Amniotic stem cell (primary cell): ENCODE measurements at places on chromosomes 5 and 9.

DNA sequence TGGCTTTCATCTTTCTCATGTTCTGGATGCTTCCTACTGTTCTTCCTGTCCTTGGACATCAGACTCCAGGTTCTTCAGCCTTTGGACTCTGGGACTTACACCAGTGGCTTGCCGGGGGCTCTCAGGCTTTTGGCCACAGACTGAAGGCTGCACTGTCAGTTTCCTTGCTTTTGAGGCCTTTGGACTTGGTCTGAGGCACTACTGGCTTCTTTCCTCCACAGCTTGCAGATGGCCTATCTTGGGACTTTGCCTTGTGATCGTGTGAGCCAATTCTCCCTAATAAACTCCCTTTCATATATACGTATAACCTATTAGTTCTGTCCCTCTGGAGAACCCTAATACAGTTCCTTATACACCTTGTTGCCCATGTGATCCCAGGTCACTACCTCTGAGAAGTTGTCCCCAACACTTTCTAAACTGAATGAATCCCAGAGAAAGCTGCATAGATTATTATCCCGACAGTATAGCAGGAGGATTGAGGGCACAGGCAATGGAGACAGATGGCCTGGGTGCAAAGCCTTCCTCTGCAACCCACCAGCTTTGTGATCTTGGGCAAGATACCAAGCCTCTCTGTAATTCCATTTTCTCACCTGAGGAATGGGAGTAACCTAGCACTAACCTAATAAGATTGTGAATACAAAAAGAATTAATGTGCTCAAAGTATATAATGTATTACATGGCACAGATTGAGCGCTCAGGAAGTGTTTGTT lies 449.6 kb upstream of the BRINP1 start:
- no peak for DNase-seq

DNA sequence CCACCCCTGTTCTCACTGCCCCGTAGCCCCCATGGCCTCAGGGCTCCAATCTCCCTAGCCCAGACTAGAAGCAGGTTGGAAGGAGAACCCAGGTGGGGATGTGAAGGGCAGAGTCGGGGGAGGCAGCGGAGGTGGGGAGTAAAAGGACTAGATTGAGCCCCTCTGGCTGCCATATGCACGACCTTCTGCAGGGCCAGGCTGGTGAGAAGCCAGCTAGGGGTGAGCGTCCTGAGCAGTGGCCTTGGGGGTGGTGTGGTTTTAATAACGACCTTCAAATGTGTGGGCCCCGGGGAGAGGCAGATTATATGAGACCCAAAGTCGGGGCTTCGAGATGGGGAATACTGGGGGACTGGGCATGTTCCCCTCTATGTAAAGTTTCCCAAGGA lies 139.5 kb downstream of the C9orf50 start:
- no peak for DNase-seq

GRCh38 chr5:21807953-21808352 lies 1045.2 kb downstream of the CDH12 start:
- no peak for DNase-seq

DNA sequence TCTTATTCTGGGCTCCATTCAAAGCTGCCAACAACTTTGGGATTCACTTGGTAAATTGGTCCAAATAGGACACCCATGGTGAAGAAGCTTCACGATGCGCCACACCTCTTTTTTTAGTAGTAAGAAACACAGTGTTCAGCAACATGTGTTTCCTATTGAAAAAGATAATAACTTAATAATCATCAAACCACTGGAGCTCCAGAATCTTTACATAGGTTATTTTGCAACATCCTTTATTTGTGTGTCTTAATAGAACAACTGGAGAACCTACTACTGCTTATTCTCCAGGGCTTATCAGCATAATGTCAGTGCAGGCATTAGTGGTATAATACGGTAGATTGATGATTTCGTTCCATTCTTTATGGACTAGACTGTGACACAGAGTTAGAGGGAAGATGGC lies 63.3 kb upstream of the DAPK1 start:
- no peak for DNase-seq
